ENCODE measurements at places on chromosomes 2 and 18.

DNA sequence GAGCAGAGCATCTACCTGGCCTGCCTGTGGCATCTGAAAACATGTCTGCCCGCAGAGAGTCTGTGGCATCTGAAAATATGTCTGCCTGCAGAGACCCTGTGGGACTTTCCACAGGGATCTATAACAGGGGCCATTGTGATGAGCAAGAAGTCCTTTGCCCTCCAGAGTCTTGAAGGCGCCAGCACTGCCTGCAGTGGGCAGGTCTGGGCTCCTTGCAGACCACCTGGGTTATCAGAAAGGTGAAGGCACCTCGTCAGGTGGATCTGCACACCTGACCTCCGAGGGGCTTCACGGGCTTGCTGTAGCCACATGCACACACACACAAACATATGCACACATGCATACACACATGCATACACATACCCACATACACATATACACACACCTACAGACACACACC, 189.5 kb upstream of the HDAC4 start:
- DNase-seq, result no peak

GRCh38 chr2:220533485-220533884, 906.1 kb downstream of the SLC4A3 start:
- DNase-seq, result no peak

GRCh38 chr2:3145471-3146021, 232.1 kb downstream of the EIPR1 start:
- no peak for DNase-seq

GRCh38 chr2:101970901-101971300, 20.9 kb upstream of the IL1R2 start:
- no peak for DNase-seq

- DNase-seq, result no peak
These were observed 34.8 kb upstream of the ITGAV start for GRCh38 chr2:186554850-186555671.

DNA sequence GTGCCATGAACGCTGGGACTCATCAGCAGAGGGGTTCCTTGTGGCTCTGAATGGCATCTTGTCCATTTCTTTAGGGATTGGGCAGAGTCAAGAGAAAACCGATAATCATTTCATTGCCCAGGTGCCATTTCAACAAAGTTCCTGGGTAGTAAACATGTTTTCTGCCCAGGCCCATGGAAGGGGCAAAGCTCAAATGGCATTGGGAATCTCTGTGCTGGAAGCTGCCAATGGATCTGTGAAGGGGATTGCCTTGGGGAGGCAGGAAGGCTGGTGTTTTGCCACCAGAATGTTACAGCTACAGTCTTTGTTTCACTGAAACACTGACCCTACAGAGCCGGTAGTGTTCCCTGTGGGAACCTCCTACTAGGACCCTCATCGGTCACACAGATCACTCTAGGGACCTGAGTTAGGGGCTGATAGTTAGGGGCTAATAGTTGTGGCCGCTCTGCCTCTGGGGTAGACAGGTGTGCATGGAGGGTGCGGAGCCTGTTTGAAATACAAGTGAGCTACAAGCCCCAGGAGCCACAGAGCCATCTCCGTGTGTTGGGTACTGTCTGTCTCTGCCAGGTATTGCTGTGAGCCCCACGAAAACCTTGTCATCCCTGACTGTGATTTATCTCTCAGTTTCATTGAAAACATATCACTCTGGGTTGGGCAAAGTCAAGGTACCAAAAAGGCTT, 224.4 kb upstream of the COPS8 start:
- DNase-seq, result no peak

GRCh38 chr18:75438891-75439290, 11.4 kb upstream of the SMIM21 start:
- DNase-seq, result no peak

- no peak for DNase-seq
These were observed 21.7 kb downstream of the MIB1 start for GRCh38 chr18:21762181-21762772.

DNA sequence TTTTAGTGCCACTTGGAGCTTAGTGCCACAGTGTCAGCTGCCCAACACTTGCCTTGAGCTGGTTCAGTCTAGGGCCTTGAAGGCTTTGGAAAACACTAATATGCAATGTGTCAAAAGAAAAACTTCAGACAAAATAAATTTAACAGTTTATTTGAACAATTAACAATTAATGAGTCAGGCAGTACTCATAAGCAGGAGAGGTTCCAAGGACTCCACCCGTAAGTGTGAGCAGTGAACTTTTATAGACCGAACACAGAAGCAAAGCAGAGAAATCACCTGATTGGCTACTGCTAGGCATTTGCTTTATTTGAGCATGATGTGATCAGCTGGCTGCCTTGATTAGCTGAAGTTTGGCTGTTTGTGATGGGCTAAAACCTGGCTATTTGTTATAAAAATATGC, 49.5 kb upstream of the TBC1D8 start:
- DNase-seq, result no peak

DNA sequence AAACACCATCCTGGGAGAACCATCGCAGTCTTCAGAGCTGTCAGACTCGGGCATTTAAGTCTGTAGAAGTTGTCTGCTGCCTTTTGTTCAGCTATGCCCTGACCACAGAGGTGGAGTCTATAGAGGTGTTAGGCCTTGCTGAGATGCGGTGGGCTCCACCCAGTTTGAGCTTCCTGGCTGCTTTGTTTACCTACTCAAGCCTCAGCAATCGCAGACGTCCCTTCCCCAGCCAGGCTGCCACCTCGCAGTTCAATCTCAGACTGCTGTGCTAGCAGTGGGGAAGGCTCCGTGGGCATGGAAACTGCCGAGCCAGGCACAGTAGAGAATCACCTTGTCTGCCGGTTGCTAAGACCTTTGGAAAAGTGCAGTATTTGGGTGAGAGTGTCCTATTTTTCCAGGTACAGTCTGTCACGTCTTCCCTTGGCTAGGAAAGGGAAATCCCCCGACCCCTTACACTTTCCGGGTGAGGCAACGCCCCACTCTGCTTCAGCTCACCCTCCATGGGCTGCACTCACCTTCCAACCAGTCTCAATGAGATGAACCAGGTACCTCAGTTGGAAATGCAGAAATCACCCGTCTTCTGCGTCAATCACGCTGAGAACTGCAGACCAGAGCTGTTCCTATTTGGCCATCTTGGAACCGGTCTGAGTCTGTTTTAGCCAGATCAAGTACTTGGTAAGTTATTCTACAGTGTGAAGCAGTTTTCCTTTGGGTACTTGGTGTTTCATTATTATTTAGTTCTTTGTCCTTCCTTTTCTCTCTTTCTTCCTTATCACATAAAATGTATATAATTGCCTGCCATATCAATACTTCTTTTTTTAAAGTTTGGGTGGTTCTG, 71.5 kb downstream of the CDC42EP3 start:
- no peak for DNase-seq

GRCh38 chr2:63056107-63057050, 5.7 kb downstream of the OTX1 start:
- no peak for DNase-seq

DNA sequence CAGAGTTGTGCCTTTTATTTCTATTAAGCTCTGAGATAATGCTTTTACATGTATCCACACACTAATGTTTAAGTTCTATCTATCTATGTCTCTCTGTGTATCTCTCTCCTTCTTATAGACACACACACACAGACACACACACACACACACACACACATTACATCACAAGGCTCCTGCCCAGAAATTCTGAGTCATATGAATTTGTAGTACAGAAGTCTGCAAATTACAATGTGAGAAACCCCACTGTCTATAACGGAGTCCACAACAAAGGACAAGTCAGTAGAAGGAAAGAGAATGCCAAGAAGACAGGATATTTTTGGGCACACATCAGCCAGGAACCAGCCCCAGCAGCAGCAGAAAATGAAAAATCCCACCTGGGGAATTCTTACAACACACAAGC, 142.4 kb downstream of the EN1 start:
- no peak for DNase-seq

GRCh38 chr18:58562146-58562998, 66.5 kb downstream of the ALPK2 start:
- no peak for DNase-seq

DNA sequence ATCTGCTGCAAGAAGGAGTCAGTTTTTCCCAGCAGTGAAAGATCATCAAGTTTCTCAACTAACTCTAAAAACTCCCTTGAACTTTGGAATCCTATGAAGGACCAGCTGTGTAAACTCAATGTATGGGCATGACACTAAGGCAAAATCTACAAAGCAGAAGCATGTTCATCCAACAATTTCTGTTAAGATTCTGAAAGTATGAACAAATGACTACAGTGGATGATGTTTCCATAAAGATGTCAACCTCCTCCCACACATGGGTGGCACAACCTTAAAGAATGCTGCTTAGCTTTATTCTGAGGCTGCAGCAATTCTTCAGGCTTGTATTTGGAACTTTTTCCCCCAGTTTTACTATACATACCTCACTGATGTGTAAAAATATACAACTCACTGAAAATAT, 47.2 kb downstream of the WDR33 start:
- no peak for DNase-seq

GRCh38 chr2:240295256-240296103, 140.0 kb upstream of the GPC1 start:
- DNase-seq, result no peak

DNA sequence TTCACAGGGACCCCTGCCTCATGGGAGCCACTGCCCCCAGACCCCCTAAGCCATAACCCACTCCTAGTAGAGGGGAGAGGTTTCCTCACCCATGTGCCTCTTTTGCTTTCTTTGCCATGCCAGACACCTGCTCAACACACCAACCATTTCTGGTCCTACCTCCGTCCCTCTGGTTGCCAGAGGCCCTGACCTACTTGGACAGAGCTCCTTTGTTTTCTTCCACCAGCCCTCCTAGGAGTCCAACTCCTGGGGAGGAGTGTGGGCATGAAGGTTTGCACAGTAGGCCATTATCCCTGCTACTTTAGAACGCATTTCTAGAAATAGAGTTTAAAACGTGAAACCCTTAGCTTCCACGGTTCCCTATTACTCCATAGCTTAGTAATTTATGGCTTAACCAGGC, 76.6 kb upstream of the FAM237A start:
- no peak for DNase-seq

- DNase-seq, result no peak
These were observed 26.2 kb downstream of the HK2 start for GRCh38 chr2:74860079-74860478.

GRCh38 chr2:135791418-135792190, 45.4 kb downstream of the LCT start:
- no peak for DNase-seq

DNA sequence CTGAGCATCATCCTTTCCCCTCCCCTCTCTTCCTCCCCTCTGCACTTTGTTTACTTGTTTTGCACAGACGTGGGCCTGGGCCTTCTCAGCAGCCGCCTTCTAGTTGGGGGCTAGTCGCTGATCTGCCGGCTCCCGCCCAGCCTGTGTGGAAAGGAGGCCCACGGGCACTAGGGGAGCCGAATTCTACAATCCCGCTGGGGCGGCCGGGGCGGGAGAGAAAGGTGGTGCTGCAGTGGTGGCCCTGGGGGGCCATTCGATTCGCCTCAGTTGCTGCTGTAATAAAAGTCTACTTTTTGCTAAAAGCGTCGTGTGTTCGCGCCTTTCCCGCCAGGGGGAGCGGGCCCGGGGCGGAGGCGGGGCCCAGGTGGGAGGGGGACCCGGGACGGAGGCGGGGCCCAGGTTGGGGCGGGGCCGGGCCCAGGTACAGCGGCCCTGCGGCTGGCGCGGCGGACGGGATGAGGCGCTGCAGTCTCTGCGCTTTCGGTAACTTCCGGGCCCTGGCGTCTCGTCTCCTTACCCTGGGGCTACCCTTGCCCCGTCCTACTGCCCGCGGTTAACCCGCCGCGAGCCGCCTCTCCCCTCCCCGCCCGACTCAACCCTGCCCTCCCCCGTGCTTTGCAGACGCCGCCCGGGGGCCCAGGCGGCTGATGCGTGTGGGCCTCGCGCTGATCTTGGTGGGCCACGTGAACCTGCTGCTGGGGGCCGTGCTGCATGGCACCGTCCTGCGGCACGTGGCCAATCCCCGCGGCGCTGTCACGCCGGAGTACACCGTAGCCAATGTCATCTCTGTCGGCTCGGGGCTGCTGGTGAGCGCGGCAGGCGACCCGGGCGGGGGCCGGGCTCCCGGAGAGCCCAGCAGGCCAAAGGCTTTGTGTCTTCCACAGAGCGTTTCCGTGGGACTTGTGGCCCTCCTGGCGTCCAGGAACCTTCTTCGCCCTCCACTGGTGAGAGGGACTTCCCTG, at the start of gene KRTCAP3:
KRTCAP3 (plus strand) TSS at position 424 of the 962 bp plus-strand sequence; CDS start at position 456, 32 bp downstream.
- peak; percentile 90 for DNase-seq

GRCh38 chr2:217527590-217528202, 475.1 kb downstream of the TNS1 start:
- DNase-seq, result no peak

GRCh38 chr2:112433932-112434730, 686 bp upstream of the RGPD8 start:
- DNase-seq, result no peak

DNA sequence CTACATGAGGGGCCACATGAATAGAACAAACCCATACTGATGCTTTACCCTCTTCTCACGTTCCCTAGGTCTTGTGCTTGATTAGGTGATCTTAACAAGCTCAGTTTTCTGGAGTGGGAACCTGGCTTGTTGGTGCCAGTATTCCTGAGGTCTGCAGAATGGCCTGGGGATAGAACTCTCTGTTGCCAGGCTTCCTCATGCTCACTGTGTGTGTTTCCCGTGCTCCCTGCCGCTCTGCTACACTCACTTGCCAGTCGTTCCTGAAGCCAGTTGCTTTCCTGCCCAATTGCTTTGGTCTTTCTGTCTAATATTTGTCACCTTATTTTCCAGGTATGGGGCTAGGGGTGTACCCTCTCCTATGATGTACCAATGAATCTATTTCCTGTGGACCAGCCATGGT, 2111.5 kb upstream of the PIK3C3 start:
- DNase-seq, result no peak

DNA sequence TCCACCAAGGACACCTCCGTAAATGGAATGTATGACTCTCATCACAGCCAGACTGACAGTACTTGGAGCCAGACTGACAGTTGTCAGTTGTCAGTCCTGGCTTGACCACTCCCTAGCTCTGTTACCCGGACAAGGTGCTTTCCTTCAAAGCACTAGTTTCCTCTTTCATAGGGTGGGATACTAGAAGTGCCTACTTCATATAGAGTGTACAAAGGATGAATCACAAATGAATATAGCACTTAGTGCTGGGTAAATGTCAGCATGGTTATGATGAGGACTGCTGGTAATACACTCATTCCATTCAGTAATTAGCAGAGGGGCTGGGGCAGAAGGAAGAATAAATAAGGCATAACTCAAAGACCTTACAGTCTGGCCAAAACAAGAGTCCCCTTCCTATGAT, 91.4 kb downstream of the ARL4C start:
- no peak for DNase-seq

GRCh38 chr2:16911746-16912145, 246.1 kb upstream of the CYRIA start:
- no peak for DNase-seq

DNA sequence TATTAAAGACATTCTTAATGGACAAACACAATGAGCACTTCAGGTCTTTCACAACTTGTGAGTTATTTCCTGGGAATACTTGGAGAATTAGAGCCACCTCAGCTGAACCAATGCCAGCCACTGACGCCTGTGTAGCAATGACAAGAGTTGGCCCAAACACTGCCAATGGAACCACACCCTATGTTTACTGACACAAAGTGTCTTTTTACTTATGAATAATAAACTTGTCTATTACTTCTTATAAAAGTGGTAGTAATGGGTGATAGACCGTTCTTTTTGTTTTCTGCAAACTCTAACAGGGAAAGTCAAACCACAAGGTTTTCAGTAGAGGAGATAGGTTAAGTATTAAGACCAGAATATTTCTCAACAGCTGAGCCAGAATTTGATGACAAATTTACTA, 12.5 kb upstream of the CHAC2 start:
- DNase-seq, result no peak
